ENCODE measurements at places on chromosomes 4 and X.

DNA sequence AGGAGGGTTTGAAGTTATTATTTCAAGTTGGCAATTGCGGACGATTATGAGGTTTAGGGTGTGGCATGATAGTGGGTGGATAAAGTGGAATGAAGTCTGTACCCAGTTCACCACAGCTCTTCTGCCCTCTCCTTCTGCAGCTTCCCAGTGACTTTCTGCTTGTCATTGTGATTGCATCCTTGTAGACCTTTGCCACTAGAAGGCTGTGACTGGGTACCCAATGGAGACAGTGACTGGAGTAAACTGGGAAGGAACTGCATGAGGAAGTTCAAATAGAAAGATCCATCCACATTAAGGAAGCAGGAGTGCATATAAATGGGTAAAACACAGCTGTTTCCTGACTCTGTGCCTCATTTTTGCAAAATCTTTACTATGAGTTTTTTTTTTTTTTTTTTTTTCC lies 53.5 kb upstream of the SPANXN3 start:
- DNase-seq: no peak

- DNase-seq: no peak
Observed at GRCh38 chr4:22478426-22478825, 37.4 kb downstream of the ADGRA3 start.

DNA sequence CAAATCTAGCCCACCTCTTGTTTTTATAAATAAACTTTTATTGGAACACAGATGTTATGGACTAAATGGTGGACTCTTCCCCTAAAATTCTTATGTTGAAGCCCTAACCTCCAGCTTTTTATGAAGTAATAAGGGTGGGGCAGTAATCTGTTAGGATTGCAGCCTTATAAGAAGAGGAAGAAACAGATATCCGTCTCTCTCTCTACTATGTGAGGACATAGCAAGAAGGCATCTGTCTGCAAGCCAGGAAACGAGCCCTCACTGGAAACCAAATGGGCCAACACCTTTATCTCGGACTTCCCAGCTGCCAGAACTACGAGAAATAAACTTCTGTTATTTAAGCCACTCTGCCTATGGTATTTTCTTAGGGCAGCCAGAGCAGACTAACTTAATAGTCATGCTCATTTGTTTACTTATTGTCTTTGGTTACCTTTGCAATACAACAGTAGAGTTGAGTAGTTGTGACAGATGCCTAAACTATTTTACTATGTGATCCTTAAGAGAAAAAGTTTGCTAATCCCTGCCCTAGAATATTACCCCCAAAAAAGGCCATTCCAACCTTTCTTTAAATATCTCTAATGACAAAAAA lies 67.4 kb downstream of the MANBA start:
- no peak for DNase-seq

DNA sequence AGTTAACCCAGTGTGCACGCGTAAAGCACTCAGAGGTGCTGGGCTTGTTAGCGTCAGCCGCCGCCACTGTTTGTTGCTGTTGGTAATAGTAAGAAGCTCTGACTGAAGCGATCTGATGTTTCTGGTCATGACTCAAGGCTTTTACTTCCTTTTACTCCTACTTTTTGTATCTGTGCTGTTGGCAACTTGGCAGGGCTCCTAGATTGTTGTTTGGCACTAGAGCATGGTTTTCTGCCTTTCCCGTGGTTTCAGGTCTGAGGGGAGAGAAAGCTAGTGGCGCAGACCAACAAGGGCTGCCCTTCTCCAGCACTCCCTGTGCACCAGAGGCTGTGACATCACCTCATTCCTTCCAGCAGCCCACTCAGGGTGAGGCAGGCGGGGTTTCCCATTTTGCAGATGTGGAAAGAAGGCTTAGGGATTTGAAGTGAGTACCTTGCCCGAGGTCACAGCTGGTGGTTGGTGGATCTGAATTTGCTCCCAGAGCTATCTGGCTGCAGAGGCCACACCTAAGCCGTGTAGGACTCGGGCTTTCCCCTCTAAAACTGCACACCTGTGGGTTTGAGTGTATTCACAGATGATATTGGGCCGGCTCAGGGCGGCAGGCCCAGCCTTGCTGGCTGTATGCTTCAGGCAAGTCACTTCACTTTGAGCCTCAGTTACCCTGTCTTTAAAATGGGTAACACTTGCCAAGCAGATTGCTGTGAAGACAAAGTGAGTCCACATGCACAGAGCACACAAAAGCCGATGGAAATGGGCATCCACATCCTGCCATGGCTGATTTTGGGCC lies 51.2 kb upstream of the TADA2B start:
- no peak for DNase-seq

- no peak for DNase-seq
Observed at GRCh38 chr4:25350561-25350960, 26.5 kb upstream of the ANAPC4 start.

DNA sequence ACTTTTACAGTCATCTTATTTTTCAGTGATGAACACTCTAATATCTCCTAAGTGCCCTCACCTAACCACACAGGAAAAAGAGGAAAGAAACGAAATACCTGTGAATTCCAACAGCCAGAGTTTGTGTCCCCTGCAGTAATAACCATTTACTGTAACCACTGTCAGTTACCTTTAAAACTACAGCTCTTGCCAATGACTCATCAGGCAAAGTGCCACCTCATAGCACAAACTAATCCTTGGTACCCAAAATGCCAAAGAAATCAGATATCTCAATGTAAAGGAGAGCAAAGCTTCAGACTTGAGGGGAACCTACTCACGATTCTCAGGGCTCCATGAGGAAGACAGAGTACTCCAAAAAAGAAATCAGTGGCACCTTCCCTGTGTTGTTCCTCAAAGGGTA lies 146.5 kb downstream of the NDST3 start:
- no peak for DNase-seq

DNA sequence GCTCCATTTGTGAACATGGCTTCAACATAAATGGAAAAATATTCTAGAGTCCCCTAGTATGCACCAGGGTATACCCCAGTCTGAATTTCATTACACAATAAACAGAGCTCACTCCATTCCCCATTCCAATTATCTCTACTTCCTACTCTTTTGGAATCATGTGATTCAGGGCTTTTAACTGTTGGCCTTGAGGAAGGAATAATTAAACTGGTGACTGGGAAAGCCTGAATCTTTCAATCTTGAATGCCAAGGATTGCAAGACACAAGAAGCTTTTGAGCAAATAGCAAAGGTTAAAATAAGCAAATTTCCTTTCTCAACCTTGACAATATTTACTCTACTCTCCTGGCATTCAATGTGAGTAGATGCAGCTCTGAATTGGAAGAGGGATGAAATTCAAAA lies 77.5 kb upstream of the INPP4B start:
- no peak for DNase-seq

GRCh38 chr4:102281171-102281839 lies 64.0 kb downstream of the SLC39A8 start:
- no peak for DNase-seq

DNA sequence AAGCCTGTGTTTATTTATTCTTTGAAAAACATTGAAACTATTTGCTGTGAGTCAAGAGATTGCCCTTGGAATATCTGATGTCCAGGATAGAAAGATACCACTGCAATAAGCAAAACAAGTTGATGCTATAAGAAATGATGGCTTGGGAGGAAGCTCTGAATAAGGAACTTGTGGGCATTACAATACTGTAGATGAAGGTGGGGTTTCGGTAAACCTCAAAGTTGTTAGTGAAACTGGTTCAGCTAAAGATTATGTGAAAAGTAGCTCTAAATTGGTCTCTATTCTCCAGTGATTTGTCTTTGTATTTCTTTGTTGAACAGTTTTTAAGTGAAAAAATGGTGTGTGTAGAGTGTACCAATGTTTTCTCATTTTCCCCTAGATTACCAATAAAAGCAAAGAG lies 128.7 kb downstream of the AKAP4 start:
- no peak for DNase-seq

DNA sequence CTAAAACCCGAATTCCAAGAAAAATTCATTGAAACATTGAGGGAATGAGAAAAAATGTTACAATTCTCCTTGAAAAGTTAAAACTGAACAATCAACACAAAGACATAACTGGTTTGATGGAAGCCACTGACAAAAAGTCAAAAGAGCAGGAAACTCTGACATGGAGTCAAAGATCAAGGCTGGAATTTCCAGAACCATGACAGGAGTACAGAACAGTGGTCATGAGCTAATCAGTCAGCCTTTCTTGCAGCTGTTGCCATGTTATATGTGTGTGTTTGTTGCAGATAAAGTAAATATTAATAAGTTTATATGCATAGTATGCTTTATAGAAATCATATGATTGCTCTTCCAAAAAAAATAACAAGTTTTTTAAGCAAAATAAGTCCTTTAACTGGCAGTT lies 184.7 kb upstream of the HCCS start:
- DNase-seq: no peak

DNA sequence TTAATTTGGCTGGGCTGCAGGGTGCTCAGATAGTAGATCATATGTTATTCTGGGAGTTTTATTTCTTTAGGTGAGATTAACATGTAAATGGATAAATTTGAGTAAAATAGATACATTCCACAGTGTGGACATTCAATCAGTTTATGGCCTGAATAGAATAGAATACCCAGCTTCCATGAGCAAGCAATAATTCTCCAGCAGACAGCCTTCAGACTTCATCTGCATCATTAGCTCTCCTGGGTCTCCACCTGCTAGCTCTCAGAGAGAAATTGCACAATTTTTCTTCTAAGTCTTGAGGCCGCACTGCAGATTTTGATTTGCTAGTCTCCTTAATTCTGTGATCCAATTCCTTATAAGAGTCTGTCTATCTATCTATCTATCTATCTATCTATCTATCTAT lies 420.3 kb upstream of the BOD1L1 start:
- no peak for DNase-seq

- DNase-seq: no peak
Observed at GRCh38 chr4:24091639-24092233, 201.9 kb upstream of the PPARGC1A start.

DNA sequence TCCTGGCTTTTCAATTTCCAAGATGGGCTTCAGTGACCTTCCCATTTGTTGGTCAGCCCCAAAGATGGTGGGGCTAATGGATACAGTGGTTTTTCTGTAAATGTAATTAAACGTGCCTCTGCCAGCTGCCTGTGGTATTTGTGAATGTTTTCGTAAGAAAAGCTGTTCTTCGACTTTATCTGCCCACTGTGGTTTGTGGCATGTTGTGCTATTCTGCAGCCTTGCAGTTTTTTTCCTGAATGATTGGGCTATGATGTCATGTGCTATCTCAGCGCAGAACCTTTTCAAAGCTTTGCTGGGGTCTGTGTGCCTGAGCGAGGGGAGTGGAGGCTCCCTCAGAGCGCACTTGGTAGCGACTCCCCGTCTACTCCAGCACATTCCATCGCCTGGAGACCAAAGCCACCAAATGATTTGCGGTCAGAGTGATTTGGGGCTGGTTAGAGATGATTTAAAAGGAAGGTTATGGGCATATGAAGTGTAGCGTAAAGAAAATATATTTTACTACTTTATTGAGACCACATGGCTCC lies 137.5 kb downstream of the PALLD start:
- no peak for DNase-seq

DNA sequence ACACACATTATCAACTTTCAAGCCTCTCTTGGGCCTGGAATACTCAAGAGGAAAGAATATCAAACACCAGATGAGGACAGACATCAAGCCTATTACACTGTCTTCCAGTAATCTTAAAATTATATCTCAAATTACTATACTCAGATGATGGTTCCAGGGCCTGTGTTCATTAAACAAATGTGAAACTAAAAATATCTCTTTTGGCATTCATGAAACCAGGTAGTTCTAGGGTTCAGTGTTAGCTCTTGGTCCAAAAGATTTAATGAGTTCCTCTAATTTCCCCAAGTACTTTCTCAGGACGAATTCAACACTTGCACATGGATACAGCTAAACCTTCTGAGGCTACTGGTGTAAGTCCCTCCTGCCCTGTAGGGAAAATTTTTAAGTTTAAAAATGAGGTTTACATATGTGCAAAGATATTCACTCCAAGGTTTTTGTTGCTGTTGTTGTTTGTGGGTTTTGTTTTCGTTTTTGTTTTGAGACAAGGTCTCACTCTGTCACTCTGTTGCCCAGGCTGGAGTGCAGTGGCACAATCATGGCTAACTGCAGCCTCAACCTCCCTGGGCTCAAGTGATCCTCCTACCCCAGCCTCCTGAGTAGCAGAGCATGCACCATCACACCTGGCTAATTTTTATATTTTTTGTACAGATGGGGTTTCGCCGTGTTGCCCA lies 79.4 kb downstream of the USP46 start:
- no peak for DNase-seq

GRCh38 chr4:83054928-83055327 lies 19.9 kb downstream of the COPS4 start:
- no peak for DNase-seq

DNA sequence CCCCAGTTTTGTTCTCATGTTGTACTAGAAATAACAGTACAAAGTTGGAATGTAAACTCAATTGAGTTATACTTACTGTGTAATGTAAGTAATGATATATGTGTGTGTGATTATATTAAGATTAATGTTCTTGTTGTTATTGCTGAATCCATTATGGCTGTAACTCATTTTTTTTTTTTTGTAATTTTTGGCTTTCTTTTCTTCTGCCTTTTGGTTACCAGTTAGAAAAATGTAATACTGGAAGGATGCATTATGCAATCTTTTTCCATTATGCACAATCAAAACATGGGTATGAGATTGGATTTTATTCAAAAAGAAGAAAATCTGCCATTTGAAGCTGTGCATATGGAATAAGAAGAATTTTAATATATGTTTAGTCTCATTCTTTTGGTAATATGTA lies 34.0 kb downstream of the BANK1 start:
- no peak for DNase-seq

DNA sequence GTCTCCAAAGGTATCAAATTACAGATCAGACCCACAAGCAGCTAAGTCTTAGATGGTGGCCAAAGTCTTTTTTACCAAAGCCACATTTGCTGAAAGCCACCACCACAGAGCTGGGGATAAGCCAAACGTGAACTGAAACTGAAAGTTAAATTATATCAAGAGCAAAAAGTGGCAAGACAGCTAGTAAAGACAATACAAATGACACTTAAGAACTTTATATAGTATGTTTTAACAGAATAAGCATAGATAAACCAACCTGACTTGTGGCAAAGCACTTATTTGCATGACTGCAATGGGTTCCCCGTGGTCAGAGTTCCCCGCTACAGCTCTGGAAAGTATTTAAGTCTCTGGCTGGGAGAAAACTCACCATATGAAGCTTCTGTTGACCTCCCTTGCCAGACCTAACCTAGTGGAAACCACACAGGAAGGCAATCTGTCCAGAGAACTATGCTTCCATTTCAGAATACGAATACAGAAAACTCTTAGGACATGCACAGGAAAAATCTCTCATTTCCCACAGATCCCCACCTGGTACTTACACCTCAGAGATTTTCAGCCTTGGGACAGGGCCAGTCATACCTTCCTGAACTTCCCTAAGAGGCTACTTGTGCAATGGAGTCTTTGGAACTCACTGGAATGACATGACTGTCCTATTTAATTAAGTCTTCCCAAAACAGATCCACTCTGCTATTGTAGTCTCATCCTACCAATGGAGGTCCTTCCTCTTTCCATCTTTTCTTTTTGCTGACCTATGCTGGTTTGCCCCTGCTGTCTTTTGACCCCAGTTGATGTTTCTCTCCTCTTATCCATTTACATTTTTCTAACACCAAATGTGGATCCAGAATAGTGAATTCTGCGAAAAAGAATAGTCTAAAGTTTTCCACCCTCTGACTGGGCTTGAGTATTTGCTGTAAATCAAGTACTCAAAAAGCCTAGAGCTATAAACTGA lies 225.1 kb downstream of the NR3C2 start:
- DNase-seq: no peak

GRCh38 chrX:12412561-12412960 lies 274.3 kb downstream of the FRMPD4 start:
- DNase-seq: no peak

- DNase-seq: no peak
Observed at GRCh38 chr4:75976177-75976576, 14.6 kb downstream of the SDAD1 start.
